ENCODE measurements at places on chromosomes 12 and 14.

GRCh38 chr14:101918065-101918989 is 46.0 kb upstream of the DYNC1H1 start:
- DNase-seq = no peak

- DNase-seq = no peak
These were observed 42.2 kb downstream of the COX16 start for GRCh38 chr14:70317091-70317968.

- DNase-seq = no peak
These were observed 70.4 kb downstream of the MOK start for GRCh38 chr14:102234331-102235264.

- no peak for DNase-seq
These were observed 88.9 kb downstream of the SLC2A13 start for GRCh38 chr12:40016980-40017379.

- DNase-seq = no peak
These were observed 613.8 kb downstream of the VRK1 start for GRCh38 chr14:97410667-97411620.
